Fibroblast of mammary gland (primary cell): ENCODE measurements at places on chromosomes 12 and 14.
A peak's percentile ranks its signal among the peaks of the same experiment; 100 is the strongest.

- peak; percentile 73 for DNase-seq
Measured at GRCh38 chr12:11877869-11878780, 192.6 kb upstream of the BCL2L14 start.

DNA sequence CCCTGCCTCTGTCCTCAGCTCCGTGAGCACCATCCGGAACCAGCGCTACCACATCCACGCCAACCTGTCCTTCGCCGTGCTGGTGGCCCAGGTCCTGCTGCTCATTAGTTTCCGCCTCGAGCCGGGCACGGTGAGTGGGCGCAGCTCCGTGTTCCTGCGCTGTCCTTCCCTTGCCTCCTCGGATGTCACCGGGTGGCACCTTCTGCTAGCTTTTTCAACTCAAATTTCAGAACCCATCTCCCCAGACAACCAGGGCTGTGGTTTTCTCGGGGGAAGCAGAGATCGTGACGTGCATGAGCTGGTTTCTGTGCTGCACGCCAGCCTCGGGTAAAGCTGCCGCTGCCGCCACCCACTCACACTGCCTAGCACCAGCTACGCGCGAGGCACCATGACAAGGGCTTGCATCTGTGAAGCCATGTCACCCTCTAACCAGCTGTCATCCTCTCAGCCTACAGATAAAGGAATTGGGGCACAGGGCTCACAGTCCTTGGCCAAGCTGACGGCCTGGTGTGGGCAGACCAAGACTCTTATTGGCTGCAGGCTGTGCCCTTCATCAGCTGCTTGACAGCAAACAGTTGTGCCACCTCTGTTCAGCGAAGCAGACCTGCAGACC, 152.1 kb downstream of the ADGRD1 start:
- DNase-seq, result no peak

DNA sequence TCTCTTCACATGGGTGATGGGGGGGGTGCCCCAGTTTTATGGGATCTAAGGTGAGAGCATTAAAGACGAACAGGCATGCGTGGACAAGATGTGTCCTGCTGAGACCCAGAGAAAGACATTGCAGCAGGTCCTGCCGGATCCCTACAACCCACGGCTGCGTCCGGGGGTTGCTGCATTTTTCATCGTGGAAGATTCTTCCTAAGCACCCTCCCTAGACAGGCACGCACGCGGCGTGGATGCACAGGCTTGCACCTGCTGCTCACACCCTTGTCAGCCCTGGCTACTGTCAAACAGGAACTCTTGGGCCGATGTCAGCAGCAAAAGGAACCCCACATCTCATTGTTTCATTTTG, 280.6 kb upstream of the RTL1 start:
- DNase-seq, result no peak

- no peak for DNase-seq
Measured at GRCh38 chr12:97805146-97805545, 342.5 kb downstream of the RMST start.

GRCh38 chr14:93032421-93032936, 83.2 kb downstream of the ITPK1 start:
- no peak for DNase-seq

GRCh38 chr12:82954572-82954971, 267.9 kb downstream of the TMTC2 start:
- no peak for DNase-seq

GRCh38 chr12:43585676-43586075, 33.7 kb upstream of the ADAMTS20 start:
- DNase-seq, result no peak

DNA sequence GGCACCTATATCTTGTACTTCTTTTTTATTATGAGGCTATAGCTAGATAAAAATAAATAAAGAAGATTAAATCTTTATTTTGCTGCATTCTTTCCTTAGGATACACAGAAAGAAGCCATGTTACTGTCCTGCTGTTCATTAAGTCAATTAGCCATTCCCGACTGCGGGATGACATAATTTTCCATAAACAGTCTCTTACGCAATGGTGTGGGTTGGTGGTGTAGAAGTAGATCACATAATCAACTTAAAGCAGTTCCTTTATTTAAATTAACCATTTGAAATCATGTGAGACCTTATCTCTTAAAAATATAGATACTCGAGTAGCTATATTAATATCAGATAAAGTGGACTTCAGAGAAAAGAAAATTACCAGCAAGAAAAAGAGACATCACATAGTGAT, 40.2 kb downstream of the TAOK3 start:
- peak; percentile 69 for DNase-seq

DNA sequence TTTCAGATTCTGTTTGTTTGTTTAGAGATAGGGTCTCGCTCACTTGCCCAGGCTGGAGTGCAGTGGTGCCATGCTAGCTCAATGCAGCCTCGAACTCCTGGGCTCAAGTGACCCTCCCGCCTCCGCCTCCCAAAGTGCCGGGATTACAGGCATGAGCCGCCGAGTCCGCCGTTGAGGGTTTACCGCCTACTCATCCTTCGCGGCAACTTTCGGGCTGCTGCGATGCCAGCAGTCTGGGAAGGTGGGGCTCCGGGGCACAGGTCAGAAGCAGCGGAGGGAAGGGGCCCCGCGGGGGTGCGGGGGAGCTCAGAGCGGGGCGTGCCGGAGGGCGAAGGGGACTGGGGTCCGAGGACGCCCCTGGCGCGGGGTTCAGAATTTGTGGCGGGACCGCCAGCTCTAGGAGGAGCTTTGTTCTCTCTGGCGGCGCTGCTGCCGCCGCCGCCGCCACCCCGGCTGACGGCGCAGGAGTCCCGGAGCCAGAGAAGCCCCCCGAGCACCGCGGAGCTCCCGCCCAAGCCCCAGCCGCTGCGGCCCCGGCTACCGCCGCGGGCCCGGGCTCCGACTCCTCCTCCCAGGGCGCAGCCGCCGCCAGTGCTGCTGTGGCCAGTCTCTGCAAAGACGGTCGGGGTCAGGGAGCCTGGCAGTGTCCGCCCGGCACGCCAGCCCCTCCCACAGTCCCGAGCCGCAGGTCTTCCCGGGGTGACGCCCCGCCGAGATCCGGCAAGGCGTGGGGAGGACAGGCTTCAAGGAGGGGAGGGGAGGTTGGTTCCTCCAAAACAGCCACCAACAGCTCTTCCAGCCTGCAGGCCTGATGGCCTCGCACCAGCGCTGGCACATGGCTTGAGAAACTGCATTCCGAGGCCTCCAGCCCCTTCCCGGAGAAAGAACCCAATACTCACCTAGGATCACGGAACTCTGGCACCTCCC, 10.9 kb upstream of the KRT77 start:
- DNase-seq, result no peak

- DNase-seq, result peak; percentile 74
Measured at GRCh38 chr12:30437616-30438015, 258.1 kb downstream of the IPO8 start.

DNA sequence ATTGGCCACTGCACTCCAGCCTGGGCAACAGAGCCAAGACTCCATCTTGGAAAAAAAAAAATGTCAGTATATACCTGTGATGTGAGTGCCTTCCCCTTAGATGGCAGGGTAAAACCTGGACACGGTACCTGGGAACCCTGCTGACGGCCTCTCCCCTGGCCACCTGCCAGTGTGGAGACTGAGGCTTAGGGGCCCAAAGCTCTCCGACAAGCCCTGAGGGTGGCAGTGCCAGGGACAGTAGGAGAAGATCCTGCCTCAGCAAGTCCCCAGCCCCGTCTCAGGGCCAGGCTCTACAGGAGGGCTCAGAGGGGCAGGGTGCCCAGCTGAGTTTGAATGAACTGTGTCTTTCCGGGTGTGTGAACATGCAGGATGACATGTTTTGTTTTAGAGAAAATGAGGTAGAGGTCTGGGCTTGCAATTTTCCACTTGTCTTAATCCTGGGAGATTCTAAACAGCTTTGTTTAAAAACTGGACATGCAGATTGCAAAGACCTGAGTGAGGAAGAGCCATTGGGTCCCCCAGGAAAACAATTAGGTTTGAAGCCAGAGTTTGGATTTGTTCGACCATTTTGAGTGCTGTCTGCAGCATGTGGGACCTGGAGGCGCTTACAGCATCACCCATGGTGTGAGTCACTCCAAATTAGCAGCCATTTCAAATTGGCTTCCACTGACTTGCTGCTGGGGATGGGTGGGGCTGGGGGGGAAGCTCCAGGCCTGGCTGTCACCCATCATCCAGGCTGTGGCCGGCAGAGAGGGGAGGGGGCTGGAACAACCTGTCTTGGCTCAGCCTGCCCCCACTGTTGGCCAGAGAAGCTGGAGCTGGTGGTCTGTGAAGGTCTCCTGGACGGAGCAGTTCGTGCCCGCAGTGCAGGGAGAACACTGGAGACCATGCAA, 10.8 kb downstream of the TSPAN9 start:
- DNase-seq, result no peak

DNA sequence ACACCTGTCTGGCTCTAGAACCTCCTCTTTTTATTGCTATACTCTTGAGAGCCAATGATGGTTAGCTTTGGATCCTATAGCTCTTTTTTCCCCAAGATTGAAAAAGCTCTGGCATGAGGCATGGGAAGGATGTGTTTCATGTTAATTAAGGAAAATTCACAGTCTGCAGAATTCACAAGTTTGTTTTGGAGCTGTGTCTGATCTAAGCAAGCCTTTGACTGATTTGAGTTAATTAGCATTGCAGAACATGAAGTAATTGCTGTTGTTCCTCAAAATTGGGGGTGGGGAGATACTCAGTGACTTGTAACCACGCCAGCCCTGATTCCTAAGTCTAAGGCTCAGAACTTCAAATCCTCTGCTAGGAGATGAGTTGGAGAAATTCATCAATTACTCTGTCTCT, 205.0 kb downstream of the SUDS3 start:
- no peak for DNase-seq
